ENCODE measurements at places on chromosomes 6 and 20. TPM values are rescaled to one million over a fixed set of nuclear protein-coding genes. Genes with fewer than 3 reads are reported as not detected.

DNA sequence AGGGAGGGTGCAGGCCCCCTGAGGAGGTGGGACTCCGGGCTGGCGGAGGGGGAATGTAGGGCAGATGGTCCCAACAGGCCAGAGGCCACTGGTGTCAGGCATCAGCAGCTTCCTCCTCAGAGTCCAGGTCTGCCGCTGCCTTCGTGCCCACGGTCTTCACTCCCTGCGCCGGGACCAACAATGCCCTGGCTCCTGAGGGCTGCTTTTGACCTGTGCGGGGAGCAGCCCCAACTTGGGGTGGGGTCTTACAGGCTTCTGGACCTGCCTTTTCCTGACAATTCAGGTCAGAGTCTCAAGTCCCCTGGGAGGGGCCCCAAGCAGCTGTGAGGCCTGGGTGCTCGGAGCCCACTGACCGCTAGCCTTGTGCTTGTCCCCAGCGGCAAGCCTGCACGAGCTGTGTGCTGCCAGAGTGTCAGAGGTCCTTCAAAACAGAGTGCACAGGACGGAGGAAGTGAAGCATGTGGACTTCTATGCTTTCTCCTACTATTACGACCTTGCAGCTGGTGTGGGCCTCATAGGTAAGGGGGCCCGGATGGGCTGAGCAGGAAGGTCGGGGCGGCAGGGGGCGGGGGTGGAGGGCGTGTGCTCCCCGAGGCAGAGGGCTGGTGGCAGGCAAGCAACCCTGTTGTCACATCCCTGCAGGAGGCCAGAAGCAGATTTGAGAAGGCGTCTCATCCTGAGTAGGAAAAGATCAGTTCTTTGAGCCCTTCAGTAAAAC, 25.3 kb upstream of the PYGB start:
- no peaks in the 10 kb centered on the region for H3K27me3 ChIP-seq
- peaks cover 9% of the 10 kb centered on the region for H3K36me3 ChIP-seq
- H3K4me1 ChIP-seq = peaks cover 57% of the 10 kb centered on the region
- DNase-seq = peak; percentile 77
- peak overlapping the region; percentile 98 for H3K27ac ChIP-seq

GRCh38 chr6:131982740-131983259, 31.6 kb upstream of the CCN2 start:
- no peaks in the 10 kb centered on the region for H3K36me3 ChIP-seq
- H3K27ac ChIP-seq = no peak overlapping the region
- DNase-seq = no peak

GRCh38 chr6:56720882-56721281, 78.2 kb upstream of the DST start:
- no peak overlapping the region for H3K27ac ChIP-seq
- no peak for DNase-seq
- peaks cover 25% of the 10 kb centered on the region for H3K4me1 ChIP-seq
- no peaks in the 10 kb centered on the region for H3K27me3 ChIP-seq
- H3K36me3 ChIP-seq = no peaks in the 10 kb centered on the region
- no peak overlapping the region for H3K4me3 ChIP-seq

CFAP61 gene
- not detected for total RNA-seq

- H3K4me3 ChIP-seq = peak overlapping the region; percentile 66
- H3K36me3 ChIP-seq = peaks cover 2% of the 10 kb centered on the region
- H3K4me1 ChIP-seq = peaks cover 42% of the 10 kb centered on the region
- DNase-seq = no peak
Observed at GRCh38 chr20:21509597-21510371, 4.1 kb downstream of the NKX2-2 start.

DNA sequence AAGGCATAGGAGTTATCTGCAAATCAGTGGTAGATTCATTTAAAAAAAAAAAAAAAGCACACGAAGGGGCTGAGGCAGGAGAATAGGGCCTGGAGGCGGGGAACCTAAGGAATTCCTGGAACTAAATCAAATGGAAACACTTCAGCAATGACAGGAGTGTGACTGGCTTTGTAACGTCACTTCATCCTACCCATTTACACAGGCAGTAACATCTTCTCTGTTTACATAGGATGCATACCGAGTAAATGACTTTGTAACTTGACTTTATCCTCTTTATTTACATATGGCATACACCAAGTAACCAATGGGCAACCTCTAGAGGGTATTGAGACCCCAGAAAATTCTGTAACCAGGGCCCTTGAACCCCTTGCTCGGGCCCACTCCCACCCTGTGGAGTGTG, 56.4 kb upstream of the IYD start:
- no peak overlapping the region for H3K27ac ChIP-seq
- H3K27me3 ChIP-seq = peaks cover 5% of the 10 kb centered on the region
- no peak overlapping the region for H3K4me3 ChIP-seq
- DNase-seq = no peak
- H3K4me1 ChIP-seq = peaks cover 8% of the 10 kb centered on the region

CSTF1 gene
- 33.1 TPM for total RNA-seq

GRCh38 chr6:118017301-118017848, 110.3 kb downstream of the SLC35F1 start:
- no peak for DNase-seq
- no peaks in the 10 kb centered on the region for H3K36me3 ChIP-seq
- H3K4me3 ChIP-seq = no peak overlapping the region
- H3K27me3 ChIP-seq = no peaks in the 10 kb centered on the region
- H3K27ac ChIP-seq = no peak overlapping the region

GRCh38 chr20:25274481-25274880, 26.6 kb downstream of the PYGB start:
- H3K4me1 ChIP-seq = no peaks in the 10 kb centered on the region
- peak overlapping the region; percentile 3 for H3K27ac ChIP-seq
- H3K36me3 ChIP-seq = peaks cover 35% of the 10 kb centered on the region
- no peaks in the 10 kb centered on the region for H3K27me3 ChIP-seq

DNA sequence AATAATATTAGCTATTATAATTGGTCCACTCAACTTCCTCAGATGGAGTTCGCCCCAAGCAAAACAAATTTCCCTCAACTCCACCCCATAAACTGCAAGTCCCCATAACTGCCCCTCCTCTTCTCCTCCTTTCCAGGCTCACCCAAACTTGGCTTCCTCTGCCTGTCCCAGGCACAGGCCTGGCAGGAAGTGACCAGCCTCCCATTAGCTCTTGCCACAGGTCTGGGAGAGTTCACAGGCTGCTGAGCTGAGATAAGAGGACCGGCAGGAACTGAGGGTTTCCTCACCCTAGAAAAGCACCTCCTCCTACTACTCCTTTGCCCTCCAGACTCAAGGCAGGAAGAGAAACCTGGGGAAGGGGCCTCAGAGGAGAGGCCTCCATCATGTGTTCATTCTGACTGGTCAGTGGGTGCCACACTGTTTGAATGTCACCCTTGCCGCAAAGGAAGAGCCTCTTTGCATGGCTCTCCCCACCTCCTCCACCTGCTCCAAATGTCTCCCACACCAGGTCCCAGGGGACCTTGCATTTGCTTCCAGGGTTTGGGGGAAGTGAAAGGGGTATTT, 24.5 kb upstream of the SMIM29 start:
- no peaks in the 10 kb centered on the region for H3K36me3 ChIP-seq
- no peak for DNase-seq
- H3K27me3 ChIP-seq = no peaks in the 10 kb centered on the region
- H3K27ac ChIP-seq = no peak overlapping the region
- H3K4me3 ChIP-seq = no peak overlapping the region

DNA sequence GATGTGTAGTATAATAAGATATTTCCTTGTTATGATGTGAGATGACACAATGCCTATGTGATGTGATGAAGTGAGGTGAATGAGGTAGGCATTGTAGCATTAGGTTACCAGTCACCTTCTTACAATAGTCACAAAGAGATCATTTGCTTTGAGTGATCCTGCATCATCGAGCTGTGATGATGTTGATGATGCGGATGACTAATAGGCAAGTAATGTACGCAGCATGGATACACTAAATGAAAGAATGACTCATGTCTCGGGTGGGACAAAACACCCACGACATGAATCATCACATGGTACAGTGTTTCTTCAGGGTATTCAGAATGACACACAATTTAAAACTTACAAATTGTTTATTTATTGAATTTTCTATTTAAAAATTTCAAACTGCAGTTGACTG, 806.3 kb upstream of the GJE1 start:
- H3K27ac ChIP-seq = peak overlapping the region; percentile 83
- H3K27me3 ChIP-seq = no peaks in the 10 kb centered on the region
- peak overlapping the region; percentile 47 for H3K4me3 ChIP-seq
- no peaks in the 10 kb centered on the region for H3K36me3 ChIP-seq

VARS1 gene
- 71.1 TPM for total RNA-seq

WFDC2 gene
- total RNA-seq = not detected

DNA sequence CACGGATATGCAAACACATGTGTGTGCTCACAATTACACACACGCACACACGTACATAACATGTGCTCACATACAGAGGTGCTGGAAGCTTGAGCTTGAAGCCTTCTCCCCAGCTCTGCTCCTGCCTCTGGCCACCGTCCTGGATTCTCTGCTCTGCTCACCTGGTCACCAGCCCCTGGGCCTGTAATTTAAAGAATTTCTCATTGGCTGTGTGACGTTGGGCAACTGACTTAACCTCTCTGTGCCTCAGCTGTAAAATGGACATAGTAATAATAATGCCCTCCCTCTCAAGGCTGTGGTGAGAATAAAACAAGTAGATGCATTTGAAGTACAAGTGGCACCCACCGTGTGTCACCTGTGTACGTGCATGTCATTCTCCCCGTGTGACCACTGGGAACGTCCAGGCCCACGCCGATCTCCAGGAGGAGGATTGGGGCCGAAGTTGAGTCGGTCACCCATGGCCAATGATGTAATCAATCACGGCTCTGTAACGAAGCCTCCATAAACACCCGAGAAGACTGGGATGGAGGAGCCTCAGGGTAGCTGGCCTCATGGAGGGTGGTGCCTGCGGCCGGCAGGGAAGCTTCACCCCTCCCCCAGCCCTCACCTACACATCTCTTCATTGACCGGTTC, 160.9 kb upstream of the AFDN start:
- DNase-seq = peak; percentile 72
- no peak overlapping the region for H3K4me3 ChIP-seq
- peaks cover 11% of the 10 kb centered on the region for H3K4me1 ChIP-seq
- H3K36me3 ChIP-seq = no peaks in the 10 kb centered on the region
- H3K27me3 ChIP-seq = peaks cover 32% of the 10 kb centered on the region
- no peak overlapping the region for H3K27ac ChIP-seq

BPI gene
- total RNA-seq = 0.68 TPM
